ENCODE measurements at places on chromosomes 11 and 22.

- no peak for DNase-seq
Observed at GRCh38 chr11:125624756-125625213, at the start of gene CHEK1. TSS of gene CHEK1 (plus strand) at chr11:125625163. CDS start at chr11:125626769, 1,606 bp downstream.

DNA sequence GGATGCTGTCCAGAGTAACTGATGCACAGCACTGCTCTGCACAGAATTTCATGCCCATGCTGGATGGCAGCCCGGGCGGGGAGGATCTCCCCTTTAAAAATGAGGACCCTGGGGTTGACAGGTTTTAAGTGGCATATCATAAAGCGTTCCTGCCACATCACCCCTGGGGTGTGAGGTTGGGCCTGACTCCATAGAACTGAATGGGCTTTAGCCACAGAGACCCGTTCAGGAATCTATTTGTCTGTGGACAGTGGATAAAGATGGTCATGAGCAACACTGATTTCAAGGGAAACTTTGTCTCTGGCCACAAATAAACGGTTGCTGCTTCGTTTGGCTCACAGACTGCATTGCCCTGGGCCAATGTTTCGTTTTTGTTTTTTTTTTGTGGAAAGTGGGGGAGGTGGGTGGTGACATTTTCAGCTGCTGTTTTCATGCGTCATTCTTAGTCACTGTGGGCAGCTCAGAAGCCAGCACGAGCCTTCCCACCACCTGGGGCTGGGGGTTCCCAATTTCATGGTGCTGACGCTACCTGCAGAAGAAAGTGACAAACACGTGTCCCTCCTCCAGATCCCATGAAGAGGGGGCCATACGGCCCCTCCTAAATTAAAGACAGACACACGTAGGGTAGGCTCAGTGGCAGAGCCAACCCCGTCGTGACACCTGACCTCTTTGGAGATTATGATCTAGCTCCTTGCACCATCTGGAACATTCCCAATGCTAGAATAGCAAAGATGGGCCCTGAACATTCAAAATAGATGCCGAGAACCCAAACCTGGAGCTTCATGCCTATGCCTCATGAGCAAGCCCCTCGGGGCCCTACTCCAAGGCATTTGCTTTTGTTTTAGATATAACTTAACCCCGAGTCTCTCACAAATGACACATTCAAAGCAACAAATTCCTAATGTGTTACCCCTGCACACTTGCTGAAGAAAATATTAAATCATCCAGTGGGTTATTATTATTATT lies 54.8 kb upstream of the PHF21B start:
- DNase-seq: no peak

DNA sequence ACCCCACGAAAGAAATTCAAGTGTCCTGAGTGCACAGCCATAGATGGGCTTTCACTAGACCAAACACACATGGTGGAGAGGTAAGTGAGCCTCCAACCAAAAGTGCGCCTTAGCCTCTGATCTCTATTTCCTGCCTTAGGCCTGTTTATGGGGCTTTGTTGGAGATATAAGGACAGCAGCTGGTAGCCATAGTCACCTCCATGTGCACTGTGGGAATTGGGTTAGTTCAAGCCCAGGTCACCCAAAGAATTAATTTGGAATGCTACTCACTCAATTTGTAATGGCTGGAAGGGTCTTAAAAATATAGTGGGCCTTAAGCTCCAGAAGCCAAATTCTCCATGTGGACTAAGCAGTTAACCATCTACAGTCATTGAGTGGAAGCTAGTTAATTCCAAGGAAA lies 73.6 kb downstream of the ALX4 start:
- DNase-seq: no peak

DNA sequence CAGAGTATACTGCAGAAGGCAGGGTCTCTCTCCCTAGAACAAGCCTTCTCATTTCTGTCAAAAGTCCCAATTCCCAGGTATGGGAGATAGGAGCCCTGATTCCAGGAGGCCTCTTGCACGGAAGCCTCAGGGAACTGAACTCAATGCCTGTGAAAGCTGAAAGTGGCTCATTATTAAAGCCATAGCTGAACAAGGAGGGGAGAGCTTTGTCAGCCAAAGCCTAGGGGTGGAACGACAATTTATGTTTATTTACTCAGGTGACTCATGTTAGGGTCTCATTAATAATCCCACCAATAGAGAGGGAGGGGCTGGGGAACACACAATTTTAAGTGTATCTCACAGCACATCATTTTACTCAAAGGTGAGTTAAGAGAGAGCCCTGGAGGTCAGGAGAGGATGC lies 44.9 kb downstream of the DSCAML1 start:
- DNase-seq: no peak

DNA sequence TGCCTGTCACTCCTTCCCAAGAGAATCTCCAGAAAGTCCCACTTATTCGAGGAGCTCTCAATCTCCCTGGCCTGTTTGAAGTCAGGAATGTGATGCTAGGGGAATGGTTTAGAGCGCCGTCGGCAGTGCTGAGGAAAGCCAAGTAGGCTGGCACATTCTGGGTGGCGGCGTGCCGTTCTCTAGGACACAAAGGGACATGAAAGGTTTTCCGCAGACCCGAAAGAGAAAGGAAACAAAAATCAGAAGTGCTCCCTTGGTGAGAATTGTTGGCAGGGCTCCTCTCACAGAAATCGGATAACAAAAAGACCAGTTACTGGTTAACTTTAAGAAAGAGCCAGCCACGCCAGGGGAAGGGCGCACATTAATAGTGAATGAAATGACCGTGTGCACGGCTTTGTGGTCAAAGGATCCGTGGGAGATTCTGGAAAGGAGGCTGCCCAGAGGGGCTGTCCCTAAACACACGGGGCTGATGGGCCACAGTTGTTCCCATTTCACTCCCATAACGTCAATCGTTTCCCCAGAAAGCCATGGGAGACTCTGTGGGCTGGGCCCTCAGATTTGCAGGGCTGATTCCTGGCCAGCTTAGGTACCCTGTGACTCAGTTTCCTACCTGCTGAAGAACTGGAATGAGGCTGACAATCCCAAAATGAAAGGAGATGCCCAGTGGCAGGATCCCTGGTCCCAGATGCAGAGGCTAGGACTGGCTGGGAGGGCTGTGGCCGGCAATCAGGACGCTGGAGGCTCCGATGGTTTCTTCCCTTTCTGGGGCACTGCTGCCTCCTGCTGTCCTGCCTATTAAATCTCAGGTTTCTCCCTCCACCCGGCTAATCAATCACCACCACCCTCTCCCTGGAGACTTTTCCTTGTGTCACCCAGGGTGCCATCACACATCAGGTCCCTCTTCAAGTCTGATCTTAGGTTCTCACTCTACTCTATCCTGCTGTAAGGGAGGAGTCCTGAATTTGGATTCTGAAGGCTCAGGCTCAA lies 82.3 kb downstream of the RCN1 start:
- no peak for DNase-seq

GRCh38 chr22:37260901-37261336 lies 16.9 kb upstream of the RAC2 start:
- no peak for DNase-seq

DNA sequence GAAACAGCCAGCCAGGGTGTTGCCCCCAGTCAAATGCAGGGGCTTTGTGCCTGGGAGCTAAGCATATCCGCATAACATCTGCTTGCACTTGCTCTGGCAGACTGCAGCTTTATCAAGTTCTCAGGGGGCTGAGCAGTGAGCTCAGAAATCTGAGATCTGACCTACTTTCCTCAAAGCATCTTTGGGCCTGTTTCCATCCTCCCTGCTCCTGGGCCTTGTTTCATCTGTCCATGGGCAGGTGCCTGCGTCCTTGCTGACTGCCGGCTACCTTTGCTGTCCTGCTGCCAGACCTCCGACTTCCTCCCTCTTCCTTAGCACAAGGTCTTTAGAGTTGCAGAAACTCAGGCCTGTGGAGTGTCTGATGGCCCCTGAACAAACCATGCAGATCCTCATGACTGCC lies 131.2 kb upstream of the B3GAT1 start:
- no peak for DNase-seq

GRCh38 chr11:83574519-83574918 lies 288.4 kb upstream of the CCDC90B start:
- DNase-seq: no peak

DNA sequence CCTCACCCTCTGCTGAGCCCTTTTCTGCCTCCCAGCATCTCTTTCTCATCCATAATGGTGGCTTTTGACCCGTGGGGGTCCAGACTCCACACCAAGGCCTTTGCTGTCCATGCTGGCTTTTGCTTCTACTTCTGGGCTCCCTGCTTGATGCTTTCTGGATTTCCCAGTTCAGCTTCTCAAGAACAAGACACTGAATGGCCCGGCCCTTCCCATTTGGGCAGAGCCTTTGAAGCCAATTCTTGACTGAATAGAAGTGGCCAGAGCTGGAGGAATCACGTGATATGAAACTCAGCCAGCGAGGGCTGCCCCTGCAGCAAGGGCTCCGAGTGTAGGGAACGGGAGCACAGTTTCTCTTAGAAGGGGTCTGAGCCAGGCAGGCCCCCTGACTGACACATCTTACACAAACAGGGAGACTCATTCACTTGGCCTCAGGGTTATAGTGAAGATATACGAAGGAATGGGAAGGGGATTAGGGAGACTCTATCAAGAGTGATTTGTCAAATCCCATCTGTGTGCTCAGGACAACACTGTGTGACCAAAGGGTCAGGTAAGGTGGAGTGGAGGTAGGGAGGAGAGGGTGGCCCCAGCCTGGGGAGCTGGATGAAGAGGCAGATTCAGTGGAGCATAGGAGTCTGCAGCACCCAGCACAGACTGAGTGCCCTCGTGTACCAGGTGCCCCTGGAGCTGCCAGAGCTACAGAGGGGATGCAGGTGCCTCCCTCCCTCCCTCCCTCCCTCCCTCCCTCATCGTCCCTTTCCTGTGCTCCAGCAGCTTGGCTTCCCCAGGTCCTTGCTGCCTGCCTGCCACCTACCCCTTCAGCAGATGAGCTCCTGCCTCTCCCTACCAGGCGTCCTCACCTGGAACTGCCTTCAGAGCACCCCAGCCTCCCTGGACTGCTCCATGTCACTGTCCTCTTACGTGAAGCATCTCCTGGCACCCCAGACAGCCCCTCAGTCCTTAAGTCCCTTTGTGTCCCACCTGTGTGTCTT lies 106.0 kb downstream of the TRIM29 start:
- no peak for DNase-seq

DNA sequence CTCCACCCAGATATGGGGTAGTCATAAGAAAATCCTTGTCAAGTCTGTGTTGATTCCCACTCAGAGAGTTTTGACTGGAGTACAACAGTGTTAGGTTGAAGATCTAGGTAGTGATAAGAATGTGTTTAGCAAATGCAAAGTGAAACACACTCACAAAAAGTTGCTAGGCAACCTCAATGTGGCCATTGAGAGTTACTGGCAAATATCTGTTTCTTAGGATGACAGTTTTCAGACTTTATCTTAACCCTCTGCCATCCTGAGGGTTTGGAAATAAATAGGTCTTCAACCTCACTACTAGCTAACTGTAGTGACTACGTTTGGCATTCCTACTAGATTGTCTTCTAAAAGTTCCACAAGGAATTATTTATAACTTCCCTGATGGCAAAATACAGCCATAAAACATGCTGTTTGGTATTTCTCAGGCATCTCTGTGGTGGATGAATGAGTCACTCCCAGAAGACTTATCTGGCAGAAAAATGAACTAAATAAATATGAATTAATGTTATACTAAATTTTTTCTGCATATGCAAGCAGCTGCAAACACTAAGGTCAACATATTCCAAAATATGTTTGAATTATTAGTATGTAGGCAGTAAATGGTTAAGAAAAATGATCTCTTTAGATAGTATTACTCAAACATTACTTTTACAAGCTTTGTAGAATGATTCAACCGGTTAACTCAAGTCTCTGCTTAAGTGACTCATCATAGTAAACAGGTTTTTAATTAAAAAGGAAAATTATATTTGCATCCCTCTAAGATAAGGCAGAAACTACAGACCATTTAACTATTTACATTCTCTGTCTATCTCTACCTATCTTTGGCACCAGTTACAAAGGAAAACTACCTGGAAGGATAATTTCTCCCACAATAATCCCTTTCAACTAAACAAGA lies 17.1 kb upstream of the SYTL2 start:
- no peak for DNase-seq

DNA sequence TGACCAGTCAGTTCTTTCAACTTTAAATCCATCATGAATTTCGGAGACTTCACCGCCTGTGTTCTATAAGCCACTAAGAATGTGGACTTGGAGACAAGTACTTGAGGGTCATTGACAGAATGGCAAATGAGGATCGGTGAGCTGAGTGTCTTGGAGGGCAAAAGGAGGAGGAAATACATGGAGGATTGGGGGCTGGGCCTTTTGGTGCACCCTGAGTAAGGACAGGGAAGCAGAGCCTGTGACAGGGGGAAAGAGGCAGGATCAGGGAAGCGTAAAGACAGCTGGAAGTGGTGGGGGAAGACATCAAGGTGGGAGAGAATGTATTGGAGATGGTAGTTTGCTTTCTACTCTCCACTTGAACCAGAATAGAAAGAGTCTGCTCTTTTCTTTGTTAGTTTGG lies 70.4 kb upstream of the MTMR2 start:
- no peak for DNase-seq

DNA sequence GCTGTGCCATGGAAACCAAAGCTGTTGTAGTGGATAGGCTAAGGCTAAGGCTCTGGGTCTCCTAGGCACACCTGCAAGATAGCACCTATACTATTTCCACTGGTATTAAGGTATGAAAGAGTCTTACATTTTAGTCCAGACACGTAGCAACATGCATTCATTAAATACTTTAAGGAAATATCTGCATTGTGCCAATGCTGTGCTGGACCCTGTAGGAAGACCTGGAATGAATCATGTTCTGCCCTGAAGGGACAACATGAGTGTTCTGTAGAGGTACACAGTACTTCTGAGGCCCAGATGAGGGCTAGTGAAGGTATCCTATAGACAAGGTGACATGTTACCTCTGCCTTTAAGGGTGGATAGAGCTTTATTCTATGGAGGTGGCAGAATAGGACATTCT lies 35.2 kb upstream of the RRM1 start:
- no peak for DNase-seq

Measured in NCI-H524 treated with DMSO at 0.1 percent for 48 hours (cell line).